ENCODE measurements at places on chromosomes 12 and 14. TPM values are rescaled to one million over a fixed set of nuclear protein-coding genes. Genes with fewer than 3 reads are reported as not detected.

DNA sequence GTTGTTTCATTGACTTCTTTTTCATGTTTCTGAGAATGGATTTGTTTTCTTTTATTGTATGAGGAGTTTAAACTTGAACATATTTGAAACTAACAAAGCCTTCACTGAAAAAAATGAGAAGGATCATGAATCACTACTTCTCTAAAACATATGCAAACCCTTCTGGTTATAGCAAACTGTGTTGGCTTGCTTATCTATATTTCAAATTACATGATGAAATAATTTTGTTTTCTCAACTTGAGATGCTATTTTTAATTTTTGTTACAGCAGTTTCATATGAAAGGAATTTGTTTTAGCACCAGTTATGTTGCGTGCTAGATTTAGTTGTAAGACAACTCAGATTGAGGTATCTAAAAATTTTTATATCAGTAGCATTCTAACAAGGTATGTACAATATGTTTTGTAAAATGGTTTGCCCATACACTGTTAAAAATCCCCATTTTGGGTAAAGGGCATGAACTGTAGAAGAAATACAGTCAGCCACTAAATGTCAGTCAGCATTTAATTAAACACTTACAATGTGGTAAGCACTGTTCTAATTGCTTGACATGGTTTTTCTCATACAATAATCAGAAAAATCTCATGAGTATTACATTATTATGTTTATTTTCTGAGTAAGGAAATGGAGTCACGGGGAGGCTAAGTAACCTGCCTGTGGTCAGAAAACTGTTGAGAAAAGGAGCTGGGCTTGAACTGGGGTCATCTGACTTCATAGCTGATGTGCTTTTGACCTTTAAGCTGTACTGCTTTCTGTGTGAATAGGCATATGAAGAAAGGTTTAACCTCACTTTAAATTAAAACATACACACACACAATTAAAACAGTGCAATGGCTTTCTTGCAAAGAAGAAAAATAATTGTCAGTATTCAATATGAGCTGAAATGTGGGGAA lies 105.7 kb downstream of the PLEKHA5 start:
- H3K27ac ChIP-seq, result peak overlapping the region; percentile 95
- H3K27me3 ChIP-seq, result no peaks in the 10 kb centered on the region
- H3K36me3 ChIP-seq, result no peaks in the 10 kb centered on the region
- H3K4me3 ChIP-seq, result peak overlapping the region; percentile 36

GRCh38 chr12:123160801-123161487 lies 10.1 kb upstream of the PITPNM2 start:
- H3K4me1 ChIP-seq, result peaks cover 11% of the 10 kb centered on the region
- DNase-seq, result no peak
- H3K27me3 ChIP-seq, result no peaks in the 10 kb centered on the region
- no peak overlapping the region for H3K27ac ChIP-seq
- H3K36me3 ChIP-seq, result peaks cover 2% of the 10 kb centered on the region

DNA sequence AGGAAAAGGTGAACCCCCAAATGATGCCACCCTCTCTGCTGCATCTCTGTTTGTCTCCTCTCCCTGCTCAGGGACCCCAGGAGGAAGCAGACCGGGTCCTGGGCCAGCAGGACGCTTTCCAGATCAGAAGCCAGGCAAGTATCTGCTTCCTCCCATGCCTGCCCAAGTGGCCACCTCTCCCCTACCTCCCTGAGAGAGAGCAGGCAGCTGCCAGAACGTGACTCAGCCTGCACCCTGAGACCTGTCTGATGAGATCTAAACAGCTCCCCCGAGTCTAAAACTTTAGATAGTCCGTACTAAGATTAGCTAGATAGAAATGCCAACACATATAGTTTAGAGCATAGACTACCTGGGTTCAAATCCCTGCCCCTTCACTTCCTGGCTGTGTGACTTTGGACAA lies 31.2 kb upstream of the OAS1 start:
- H3K4me1 ChIP-seq, result no peaks in the 10 kb centered on the region
- peaks cover 37% of the 10 kb centered on the region for H3K27me3 ChIP-seq
- H3K27ac ChIP-seq, result no peak overlapping the region
- no peaks in the 10 kb centered on the region for H3K36me3 ChIP-seq
- H3K4me3 ChIP-seq, result no peak overlapping the region

DNA sequence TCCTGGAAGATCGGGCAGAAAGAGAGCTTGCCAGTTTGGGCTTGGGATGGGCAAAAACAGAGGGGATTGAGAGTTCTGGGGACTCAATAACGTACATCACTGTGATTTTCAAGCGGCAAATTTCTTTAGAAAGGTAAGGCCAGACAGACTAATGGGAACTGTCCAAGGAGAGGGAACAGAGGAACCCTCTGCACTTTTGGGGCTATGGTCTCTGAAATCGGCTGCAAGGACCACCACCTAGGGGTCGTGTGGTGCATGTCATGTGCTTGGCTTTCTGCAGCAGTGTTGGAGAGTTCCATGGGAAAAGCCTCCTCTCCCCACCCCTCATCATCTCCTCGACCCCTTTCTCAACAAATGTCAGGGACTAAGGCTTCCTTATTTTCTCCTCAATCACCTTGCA lies 79.6 kb downstream of the PPM1A start:
- H3K27me3 ChIP-seq, result peaks cover 16% of the 10 kb centered on the region
- H3K36me3 ChIP-seq, result no peaks in the 10 kb centered on the region
- H3K27ac ChIP-seq, result no peak overlapping the region
- H3K4me3 ChIP-seq, result no peak overlapping the region

GRCh38 chr12:42552822-42553221 lies 36.7 kb downstream of the PRICKLE1 start:
- peaks cover 17% of the 10 kb centered on the region for H3K36me3 ChIP-seq
- no peak overlapping the region for H3K27ac ChIP-seq
- DNase-seq, result no peak
- no peak overlapping the region for H3K4me3 ChIP-seq
- peaks cover 7% of the 10 kb centered on the region for H3K4me1 ChIP-seq
- no peaks in the 10 kb centered on the region for H3K27me3 ChIP-seq

- no peak overlapping the region for H3K27ac ChIP-seq
- H3K4me1 ChIP-seq, result no peaks in the 10 kb centered on the region
- no peak for DNase-seq
- no peak overlapping the region for H3K4me3 ChIP-seq
Measured at GRCh38 chr14:73168691-73169090, 32.4 kb downstream of the PSEN1 start.

The RNASE7 gene
- total RNA-seq, result not detected

The PARP2 gene
- 19.4 TPM for total RNA-seq

The OS9 gene
- 337 TPM for total RNA-seq
